ENCODE measurements at places on chromosomes 1 and 21.

- peak; percentile 83 for DNase-seq
Measured at GRCh38 chr1:243850202-243850451, at the start of gene AKT3. AKT3 (minus strand) TSS chr1:243850243; CDS start chr1:243843170, 7,073 bp downstream.

DNA sequence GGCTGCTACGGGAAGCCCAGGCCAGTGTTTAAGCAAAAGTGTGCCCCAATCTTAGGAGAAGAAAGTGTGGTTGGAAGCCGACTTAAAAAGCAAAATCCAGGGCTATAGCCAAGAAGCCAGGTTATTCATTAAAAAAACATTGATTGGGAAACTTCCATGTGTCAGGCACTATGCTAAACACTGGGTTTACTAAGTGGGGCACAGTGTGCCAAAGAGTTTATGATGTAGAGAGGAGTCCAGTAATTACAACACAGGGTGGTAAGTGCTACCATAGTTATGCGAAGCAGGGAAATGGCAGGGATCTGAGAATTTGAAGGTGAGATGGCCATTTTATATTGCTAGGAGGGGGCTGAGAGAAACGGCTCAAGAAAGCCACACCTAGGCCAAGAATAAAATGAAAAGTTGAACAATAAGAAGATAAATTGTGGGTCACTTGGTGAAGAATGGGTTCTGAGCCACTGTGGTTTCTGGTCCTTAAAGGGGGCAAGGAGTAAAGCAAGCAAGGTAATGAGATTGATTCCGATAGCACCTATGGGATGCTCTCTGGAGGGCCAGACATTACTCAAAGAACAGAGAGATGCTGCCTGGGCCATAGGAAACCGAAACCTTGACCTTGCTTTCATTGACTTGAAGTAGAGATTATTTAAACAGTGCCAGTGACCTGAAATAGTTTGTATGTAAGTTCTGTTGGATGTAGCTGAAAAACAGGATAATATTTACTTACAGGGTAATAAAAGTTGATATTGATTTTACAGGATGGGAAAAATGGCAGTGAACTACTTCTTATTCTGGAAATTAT, 177.8 kb downstream of the GIPC2 start:
- DNase-seq: no peak

DNA sequence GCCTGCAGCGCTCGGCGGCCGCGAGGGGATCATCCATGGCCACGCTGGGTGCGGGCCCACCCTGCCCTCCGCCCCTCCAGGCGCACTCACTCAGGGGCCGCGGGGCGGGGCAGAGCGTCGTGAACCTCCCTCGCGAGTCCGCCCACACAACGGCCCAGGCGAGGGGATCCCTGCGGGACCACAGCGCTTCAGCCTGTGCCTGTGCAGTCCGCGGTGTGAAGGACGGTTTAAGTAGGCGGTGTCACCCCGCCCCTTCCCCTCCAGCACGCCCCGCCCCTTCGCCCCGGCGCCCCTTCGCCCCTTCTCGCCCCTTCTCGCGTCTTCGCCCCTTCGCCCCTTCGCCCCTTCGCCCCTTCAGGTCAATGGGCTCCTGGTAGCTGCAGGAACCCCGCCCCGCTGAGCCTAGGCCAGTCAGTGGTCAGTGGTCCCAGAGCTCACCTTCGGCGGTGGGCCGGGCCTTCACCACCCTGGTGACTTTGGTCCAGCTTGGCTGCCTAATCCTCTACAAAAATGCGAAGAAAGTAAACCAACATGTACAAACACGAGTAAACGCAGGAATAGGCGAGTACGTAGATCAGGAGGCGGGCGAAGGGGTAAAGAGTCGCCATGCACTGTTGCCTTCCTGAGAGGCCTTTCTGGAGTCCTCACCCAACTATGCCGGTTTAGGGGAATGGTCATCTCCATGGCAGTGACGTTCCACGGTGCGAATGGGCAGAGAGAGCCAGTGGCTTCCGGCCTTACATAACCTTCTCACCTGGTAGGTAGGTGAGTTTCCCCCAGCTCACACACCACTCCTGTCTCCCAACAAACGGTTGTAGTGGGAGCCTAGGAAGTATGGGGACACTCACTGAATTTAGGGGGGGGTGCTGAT, 19.6 kb upstream of the DMRTB1 start:
- DNase-seq: no peak

DNA sequence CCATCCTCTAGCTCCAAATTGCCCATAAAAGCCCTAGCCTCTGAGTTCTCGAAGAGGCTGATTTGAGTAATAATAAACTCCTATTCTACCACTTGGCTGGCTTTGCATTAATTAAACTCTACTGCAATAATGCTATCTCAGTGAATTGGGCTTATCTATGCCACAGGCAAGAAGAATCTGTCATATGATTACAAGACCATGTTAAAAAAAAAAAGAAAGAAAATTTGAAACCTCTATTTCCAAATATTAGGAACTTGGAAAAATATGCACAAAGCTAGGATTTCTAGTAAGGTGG, 27.6 kb upstream of the SGIP1 start:
- DNase-seq: no peak

DNA sequence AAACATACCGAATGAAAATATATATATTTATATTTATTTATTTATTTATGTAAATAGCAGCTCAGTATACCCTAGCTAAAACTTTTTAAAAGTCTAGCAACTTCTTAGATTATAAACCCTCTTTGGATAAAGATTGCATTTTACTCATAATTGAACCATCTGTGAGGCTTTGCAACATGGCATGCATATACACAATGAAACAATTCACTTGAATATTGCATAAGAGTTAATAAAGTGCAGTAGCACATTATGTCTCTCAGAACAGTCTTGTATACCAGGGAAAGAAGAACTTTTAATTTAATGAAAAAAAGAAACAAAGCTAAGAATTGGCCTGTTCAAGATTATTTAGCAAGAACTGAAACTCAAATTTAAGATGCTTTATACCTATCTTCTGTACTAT, 1363.9 kb upstream of the ADGRL2 start:
- no peak for DNase-seq

- DNase-seq: no peak
Measured at GRCh38 chr21:43665879-43666278, 6.5 kb downstream of the RRP1B start.

GRCh38 chr1:195113471-195113870, 1494.8 kb downstream of the KCNT2 start:
- no peak for DNase-seq

DNA sequence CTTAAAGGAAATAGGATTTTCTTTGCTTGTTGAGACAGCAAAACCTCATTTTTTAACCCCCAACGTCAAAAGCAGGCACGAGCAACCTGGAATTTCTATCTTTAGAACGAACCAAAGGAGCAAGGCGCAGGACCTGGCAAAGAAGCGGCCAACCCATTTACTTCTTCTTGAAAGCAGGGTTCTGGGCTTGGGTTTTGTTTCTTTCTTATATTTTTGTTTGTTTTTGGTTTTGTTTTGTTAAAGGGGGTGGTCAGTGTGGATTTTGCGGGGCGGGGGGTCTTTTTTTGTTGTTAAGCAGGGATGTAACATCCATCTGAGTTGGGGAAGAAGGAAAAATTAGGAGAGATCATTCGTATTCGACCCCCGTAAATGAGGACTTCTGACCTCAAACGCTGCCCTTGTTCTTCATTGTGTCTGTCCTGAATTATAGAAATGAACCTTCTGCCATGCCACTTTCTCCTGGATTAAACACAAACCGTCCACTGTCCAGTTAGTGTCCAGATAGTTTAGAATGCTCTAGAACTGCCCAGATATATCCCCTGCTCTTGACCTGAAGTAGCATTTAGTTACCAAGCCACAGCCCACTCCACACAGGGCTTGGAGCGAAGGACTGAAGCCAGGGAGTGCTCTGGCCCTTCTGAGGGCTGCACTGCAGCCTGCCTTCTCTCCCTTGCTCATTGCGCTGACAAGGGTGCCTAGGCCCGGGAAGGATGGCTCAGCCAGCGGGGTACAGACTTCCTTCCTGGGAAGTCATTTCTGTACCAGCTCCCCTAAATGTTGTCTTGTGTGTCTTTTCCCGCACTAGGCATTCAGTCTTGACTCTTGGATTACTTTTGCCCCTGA, 909 bp upstream of the APP start:
- DNase-seq: no peak

GRCh38 chr1:111943846-111944749, 45.4 kb downstream of the KCND3 start:
- DNase-seq: peak; percentile 80

- DNase-seq: no peak
Measured at GRCh38 chr1:191151321-191151807, 673.7 kb upstream of the BRINP3 start.

- no peak for DNase-seq
Measured at GRCh38 chr1:108695535-108695934, 3.4 kb downstream of the PRPF38B start.

- peak; percentile 65 for DNase-seq
Measured at GRCh38 chr1:92951141-92951582, 10.1 kb downstream of the DIPK1A start.

DNA sequence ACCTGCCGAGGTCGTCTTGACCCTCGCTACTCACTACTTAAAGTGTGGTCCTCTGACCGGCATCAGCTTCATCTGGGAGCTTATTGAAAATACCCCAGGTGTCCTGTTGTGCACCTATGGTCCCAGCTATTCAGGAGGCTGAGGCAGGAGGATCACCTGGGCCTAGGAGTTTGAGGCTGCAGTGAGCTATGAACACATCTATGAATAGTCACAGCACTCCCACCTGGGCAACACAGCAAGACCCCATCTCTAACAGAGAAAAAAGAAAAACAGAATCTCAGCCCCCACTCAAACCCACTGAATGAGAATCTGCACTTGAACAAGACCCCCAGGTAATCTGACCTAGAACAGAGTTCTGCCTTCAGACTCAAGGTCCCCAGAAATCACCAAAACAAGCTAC, 8.7 kb upstream of the OLIG1 start:
- DNase-seq: no peak

- DNase-seq: no peak
Measured at GRCh38 chr1:180291004-180291403, 60.9 kb downstream of the LHX4 start.

- peak; percentile 19 for DNase-seq
Measured at GRCh38 chr1:196317535-196318522, 290.4 kb downstream of the KCNT2 start.

GRCh38 chr1:228487336-228488124, at the start of gene RNF187:
RNF187 (plus strand) TSS chr1:228487382.
- DNase-seq: peak; percentile 46

GRCh38 chr21:29217818-29218291, 80.9 kb upstream of the BACH1 start:
- no peak for DNase-seq

- DNase-seq: no peak
Measured at GRCh38 chr1:38817267-38818174, 42.1 kb downstream of the RRAGC start.

DNA sequence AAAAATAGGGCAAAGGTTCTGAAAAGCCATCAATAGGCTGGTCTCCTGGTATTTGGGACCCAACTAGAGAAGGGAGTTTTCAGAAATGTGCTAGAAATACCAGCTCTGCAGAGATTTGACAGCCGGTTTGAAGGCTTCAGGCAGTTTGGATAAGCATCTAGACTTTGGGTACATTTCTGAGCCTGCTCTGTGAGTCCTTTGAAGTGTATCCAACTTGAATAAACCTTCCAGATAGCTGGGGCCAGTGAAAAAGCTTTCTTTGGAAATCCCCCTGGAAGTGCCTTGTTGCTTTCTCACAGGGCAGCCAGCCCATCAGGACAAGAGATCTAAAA, 6.4 kb upstream of the PEF1 start:
- no peak for DNase-seq

DNA sequence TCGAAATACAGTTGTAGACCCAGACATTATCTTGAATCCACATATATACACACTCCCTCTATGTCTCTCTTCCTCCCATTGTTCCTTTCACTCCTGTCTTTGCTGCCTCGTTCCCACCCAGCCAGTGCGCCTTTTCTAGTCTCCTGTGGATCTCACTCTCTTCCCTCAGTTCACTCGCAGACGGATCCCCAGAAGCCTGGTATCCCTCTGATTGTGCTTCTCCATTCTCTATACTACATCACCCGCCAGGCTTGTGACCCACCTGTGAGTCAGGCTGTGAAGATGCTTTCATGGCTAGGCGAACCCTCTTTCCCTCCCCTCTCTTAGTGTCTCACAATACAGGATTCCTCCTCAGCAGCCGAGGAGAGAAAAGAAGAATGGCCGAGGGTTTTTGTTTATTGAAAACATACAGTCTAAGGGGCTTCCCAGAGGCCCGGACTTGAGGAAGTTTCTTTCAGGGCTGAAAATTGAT, 1.5 kb downstream of the HCN3 start:
- no peak for DNase-seq

DNA sequence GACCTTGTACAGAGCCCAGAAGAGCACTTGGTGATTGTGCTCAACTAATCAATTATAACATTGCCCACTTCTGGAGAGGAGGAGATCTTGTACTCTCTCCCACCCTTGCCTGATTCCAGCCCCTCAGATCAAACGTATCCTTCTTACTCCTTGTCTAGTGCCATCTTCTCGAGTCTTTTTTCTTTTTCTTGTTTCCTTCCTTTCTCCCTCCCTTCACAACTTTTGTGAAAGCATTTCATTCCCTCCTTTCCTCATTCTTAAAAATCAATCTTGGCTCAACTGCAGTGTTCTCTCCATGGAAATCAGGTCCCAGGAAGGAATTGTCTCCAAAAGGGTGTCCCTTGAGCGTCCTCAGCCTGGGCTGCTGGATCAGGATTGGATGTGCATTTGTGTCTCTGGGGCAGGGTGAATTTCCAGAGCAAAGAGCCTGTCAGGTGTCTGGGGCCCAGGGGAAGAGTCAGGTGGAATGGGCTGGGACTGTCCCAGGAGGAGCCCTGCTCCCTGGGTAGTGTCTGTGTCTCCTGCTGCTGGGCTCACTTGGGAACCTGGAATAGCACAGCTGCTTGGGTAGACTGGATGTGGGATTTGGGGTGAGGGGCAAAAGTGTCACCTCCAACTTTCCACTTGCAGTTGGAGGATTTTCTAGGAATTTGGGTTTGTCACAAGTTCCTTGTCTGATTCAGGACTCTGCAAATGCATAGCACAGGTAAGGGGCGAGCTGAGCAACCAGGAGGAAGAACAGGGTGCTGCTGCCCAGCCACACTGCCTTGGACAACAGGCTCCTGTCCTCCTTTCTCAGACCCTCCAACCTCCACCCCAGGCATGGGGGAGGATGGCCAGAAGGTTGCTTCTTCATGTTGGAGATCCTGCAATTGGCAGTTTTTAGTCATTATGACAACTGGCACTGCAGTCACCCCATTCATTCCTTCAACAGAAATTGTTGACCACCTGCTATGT, 3.3 kb downstream of the SOX13 start:
- DNase-seq: no peak

- no peak for DNase-seq
Measured at GRCh38 chr1:70706381-70707037, 295.4 kb downstream of the CTH start.

GRCh38 chr1:233448109-233448689, 120.7 kb downstream of the MAP3K21 start:
- peak; percentile 50 for DNase-seq

DNA sequence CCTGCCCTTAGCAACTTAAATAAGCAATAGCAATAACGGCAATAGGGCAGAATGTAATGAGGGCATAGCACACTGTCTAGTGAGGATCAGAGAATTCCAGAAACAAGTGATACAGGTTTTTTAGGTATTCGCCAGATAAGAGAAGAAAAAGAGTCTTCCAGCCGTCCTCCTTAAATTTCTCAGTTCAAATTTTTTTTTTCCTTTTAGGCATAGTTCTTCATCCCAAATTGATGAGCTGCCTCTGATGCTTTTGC, 1.8 kb downstream of the PIGV start:
- no peak for DNase-seq

- DNase-seq: no peak
Measured at GRCh38 chr1:247895163-247895637, at the start of gene OR2W3. OR2W3 (plus strand) TSS chr1:247895587; CDS start chr1:247895587, 0 bp downstream.

Measured in SJCRH30 (cell line).